ENCODE measurements at places on chromosomes 1 and 21.
A peak's percentile ranks its signal among the peaks of the same experiment; 100 is the strongest.

- DNase-seq: no peak
Measured at GRCh38 chr1:40987439-40988276, 8.2 kb downstream of the CTPS1 start.

DNA sequence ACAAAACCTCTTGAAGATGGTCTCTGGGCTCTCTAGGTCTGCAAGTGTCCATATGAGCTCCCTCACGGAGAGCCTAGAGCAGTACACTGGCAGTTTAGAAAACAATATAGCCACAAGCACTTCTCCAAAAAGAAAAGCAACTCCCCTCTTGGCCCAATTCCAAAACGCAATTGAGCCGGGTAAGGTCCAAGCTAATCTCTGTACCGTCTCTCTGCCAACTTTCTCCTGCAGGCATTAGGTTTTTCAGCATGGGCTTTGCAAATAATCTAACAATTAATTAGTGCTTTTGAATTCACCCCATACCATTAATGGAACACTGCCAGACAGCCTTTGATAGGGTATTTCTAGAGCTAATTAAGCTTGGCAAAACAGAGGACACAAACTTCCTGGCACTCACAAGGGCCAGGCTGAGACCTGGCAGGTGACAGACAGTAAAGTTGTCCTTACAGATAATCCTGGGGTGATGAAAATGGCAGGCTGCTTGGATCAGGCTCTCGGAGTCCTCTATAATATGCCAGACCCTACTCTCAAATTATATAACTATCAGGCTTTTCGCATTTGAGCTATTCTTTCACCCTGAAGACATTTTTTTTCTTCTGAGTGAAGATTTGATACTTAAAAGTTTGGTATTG is 39.8 kb downstream of the TGFBR3 start:
- peak; percentile 60 for DNase-seq

- DNase-seq: no peak
Measured at GRCh38 chr1:245651093-245651492, 496.3 kb downstream of the KIF26B start.

GRCh38 chr1:185825556-185825955 is 91.4 kb downstream of the HMCN1 start:
- DNase-seq: no peak

- no peak for DNase-seq
Measured at GRCh38 chr1:226202246-226202645, 15.7 kb upstream of the ACBD3 start.

DNA sequence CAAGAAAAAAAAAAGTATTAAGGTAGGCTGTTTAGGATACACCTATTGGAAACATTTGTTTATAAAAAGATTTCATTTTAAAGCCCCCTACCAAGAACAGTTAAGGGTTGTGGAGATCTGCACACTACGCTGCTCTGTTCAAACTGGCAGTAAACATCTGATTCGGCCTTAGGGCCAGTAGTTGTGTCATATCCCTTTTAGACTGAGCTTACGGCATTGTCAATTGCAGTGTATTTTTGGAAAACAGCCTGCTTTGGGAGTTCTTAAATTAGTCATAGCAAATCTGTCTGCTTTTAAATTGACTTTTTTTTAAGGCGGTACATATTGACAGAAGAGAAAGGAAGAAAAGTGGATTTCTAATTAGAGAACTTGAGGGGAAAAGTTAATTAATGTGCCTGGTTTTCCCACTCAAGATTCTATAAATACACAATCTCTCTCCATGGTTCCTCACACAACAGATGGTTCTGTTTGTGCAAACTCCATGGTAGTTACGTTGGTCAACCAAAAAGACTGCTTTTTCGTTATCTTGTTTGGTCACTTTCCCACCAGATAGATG is 1.7 kb upstream of the ELK4 start:
- no peak for DNase-seq

GRCh38 chr1:226779561-226779960 is 40.5 kb upstream of the ITPKB start:
- no peak for DNase-seq

DNA sequence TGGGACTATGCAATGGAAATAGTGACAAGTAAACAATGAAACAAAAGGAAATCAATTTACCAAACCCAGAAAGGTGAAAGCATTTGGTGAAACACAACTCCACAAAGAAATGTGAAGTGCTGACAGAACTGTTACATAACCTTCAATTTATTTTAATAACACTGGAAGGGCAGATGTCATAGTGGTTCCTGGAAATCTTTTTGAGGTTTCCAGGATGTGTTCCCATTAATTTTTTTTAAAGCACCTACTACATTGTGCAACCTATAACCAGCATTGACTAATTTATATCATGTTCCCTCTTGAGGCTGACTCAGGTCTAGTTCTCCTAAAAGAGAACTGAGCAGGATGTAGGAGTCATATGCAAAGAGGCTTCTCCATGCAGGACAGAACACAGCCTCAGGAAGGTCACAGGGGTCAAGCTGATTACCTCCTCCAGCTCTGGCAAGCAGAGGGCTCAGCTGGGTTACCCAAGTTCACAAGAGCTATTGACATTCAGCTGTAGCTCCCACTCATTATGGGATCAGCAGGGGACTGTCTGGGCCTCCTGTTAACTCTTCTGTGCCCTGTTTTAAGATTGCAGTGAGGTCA is 157.1 kb upstream of the NRIP1 start:
- DNase-seq: no peak

DNA sequence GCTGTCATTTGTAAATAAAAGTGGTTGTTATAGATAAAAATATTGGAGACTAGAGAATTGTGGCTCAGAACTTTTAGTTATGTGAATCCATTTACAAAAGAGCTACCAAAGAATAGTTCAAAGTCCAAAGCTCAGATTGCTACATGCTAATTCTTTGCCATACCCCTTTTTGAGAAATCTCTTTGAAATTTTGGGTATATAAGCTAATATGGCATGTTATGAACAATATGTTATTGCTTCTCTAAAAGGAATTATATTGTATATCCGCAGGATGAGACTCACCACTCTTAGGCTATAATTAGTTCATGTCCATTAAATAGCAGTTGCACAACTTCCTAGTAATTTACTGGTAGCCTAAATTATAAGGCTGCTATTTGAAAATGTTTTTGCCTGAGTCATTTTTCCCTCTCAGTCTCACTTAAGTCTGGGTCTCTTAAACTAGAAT is 178.0 kb downstream of the ZNF281 start:
- no peak for DNase-seq

DNA sequence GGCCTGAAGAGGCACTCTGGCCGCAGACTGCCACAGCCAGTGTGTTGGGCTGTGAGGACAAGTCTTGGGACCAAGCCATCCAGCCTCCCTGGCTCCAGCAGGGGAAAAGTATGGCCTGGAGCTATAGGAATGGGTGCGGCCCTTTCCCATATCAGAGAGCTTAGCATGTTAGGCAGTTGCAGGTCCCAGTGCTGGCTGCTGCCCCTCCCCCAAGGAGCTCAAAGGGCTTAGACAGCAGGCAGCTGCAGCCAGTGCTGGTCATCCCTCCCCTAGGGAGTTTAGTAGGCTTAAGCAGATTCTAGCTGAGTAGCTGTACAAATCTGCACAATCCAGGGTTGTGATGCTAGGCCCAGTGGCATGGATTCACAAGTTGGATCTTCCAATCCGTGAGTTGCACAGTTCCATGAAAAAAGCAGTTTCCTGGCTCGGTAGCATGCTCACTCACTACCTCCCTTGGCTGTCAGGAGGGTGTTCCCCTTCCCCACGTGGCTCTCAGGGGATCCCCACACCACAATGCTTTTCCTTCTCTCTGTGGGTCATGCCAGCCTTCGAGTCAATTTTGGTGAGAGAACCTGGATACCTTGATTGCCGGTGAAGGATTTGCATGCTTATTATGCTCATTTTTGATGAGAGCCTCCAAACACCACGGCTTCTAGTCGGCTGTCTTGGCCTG is 1490.8 kb downstream of the BRINP3 start:
- no peak for DNase-seq

DNA sequence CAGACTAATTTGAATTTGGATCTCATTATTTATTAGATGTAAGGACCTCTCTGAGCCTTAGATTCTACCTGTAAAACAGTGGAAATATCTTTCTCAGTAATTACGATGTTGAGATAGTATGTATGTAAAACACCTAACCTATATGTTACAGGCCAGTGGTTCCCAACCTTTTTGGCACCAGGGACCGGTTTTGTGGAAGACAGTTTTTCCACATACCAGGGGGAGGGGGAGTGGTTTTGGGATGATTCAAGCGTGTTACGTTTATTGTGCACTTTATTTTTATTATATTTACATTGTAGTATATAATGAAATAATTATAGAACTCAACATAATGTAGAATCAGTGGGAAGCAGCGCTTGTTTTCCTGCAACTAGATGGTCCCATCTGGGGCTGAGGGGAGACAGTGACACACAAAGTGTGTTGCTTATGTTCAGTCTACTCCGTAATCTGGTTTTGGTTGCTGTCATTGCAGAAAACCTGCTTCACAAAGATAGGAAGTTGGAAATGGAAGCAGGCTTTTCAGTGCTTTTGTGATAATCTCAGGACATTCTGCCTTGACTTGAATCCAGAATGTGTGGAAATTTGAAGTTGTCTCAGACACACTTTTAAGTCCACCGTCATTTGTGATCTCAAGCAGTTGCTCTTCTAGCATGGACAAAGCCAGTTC is 12.8 kb downstream of the XPR1 start:
- DNase-seq: no peak

- peak; percentile 59 for DNase-seq
Measured at GRCh38 chr1:40769815-40770214, 13.8 kb upstream of the KCNQ4 start.

DNA sequence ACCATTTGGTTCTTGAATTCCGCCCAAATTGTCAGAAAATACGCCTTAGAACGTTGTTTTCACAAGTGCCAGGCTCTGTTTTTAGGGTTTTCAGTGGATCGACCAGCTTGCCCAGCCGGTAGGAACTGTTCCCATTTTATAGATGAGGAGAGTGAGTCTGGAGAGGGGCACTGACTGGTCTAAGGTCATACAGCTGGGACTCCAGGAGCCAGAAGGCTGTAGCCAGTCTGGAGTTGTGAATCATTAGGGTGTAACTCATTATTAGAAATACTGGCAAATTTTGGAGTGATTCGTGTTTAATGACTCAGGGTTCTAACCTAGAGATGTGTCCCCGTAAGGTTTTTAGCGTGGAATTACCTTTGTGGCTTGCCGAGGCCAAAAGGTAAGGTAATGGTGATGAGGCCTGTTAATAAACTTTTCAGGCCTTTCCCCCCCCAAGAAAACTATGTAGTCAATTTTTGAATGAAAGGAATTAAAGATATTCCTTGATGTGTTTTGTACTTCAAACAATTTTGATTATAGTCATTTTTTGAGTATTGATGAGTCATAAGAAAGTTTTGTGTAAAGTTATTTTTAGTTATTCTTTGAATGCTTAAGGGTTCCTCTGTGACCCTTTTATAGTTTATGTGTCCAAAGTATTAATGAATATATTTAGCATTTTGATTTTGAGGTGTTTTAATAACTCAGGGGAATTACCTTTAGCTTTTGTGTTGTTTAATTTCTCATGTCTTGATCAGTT is 2.1 kb downstream of the DYRK1A start:
- DNase-seq: peak; percentile 58

- no peak for DNase-seq
Measured at GRCh38 chr1:167128261-167129227, 34.7 kb downstream of the STYXL2 start.

DNA sequence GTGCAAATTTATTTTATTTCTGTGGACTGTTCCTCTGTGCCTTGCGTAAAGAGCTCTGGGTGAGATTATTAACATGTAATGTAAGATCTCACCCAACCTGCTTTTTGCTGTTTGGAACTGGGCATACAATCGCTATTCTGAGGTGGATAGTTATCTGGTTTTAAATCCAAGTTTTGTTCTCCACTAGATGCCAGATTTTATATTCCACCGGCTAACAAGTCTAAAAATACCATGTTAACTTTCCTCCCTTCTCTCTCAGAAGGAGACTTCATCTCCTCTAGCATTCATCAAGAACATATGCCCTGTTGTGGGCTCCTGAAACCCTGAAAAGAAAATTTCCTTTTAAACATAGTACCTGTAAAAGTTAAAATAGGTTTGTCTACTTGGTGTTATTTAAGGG is 56.4 kb downstream of the C1orf21 start:
- DNase-seq: no peak

- peak; percentile 1 for DNase-seq
Measured at GRCh38 chr1:19981507-19982312, 2.3 kb upstream of the PLA2G2A start.

GRCh38 chr1:243313635-243314536 is 58.0 kb downstream of the SDCCAG8 start:
- DNase-seq: no peak

DNA sequence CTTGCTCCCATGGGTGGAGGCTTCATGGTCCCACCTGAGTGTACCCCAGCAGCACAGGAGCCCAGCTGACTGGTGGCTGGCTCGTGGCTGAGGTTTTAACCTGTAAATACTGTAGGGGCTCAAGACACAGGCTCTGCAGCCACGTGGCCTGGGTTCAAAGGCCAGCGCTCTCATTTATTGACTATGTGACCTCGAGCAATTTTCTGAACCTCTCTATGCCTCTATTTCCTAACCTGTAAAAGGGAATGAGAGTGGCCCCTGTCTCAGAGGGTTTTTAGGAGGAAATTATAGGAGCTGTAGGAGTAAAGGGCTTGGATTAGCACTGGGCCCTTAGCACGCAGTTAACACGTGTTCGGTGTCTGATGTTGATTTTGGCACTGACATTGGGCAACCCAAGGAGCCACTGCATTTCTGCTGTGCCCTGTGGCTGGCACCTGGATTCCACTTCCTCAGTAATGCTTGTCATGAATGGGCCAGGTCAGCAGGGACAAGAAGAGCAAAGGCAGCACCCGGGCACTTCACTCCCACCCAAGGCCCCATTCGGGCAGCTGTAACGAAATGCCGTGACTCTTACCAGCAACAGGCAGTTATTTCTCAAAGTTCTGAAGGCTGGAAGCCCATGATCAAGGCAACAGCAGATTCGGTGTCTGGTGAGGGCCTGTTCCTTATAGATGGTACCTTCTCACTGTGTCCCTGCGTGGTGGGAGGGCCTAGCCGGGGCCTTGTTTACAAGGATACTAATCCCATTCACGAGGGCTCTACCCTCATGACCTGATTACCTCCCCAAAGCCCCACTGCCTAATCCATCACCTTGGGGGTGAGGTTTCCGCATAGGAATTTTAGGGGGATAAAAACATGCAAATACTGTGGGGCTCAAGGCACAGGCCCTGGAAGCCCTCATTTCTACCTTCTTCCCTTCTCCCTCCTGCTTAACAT is 25.2 kb downstream of the ARHGEF10L start:
- no peak for DNase-seq

GRCh38 chr1:84121360-84121759 is 22.7 kb upstream of the PRKACB start:
- DNase-seq: no peak

GRCh38 chr1:150477320-150477719 is 9.9 kb upstream of the TARS2 start:
- DNase-seq: no peak

Data from hematopoietic multipotent progenitor cell treated with erythropoietin and hydrocortisone succinate and interleukin-3 and kit ligand, for 8 days (in vitro differentiated cells).